ENCODE measurements at places on chromosomes 12 and 14.

DNA sequence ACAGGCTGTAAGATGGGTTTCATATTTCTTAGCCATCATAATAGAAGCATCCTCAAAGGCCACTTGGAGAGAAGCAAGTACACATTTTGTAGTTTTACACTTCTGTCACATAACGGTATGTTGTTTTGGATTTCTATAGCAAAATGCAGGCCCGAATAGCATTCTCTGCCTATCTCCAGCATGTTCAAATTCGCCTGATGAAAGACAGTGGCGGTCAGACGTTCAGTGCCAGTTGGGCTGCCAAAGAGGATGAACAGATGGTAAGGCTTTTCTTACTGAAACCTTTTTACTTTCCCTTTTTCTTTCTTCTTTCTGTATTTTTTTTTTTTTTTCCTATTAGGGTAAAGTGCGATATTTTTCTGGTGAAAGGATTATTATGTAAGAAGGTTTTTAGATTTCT lies 110.5 kb downstream of the TTLL5 start:
- DNase-seq, result no peak

DNA sequence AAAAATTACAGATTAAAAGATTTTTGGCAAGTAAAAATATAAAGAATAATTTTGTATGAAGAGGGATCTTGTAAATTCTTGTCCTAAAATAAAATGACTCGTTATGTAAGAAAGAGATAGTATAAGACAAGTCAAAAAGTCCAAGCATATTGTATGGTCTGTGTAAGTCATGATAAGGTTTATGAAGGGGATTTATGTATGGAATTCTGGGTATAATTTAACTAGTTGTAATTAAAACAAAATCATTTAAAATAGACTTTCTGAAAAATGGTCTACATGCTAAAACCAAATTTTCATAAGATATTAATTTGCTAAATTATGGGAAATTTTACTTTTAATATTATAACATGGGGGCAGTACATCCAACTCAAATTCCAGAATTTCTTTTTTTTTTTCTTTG lies 17.6 kb upstream of the PEX5 start:
- no peak for DNase-seq

GRCh38 chr14:56953884-56954283 lies 143.6 kb upstream of the OTX2 start:
- no peak for DNase-seq

GRCh38 chr12:53219292-53219955 lies 12.4 kb upstream of the ITGB7 start:
- no peak for DNase-seq

GRCh38 chr12:43221216-43221615 lies 330.8 kb downstream of the ADAMTS20 start:
- DNase-seq, result no peak

DNA sequence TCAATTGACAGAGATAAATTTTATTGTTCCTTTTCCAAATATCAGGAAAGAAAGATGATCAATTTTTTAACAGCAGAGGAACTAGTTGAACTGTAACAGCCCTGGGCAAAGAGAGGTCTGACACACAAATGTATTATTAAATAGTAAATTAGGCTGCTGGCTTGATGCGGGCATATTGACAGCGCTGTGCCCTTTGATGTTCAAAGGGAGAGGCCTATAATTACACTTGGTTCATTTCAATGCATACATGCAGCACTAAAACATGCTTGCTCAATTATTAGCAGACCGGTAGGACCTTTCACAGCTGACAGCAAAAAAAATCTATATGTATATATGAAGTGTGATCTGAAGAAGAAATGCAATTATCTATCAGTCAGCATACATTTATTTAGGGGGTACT lies 219.8 kb downstream of the SLC2A13 start:
- no peak for DNase-seq

DNA sequence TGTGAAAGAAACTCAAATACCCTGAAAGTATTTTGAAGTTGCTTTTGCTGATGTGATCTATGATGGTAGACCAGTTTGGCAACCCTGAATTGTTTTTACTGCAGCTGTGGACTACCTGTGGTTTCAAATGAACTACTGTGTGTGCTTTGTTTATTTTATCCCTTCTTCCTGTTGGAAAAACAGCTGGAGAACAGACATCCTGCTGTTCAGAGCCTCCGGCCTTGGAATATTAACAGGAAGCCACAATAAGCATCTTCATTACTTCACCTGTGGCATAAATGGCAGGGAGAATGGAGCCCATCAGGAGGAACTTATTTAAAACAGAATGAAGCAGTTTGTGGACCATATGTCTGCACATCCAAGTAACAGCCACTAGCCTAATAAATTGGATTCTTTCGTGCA lies 104.8 kb downstream of the DUSP6 start:
- no peak for DNase-seq

DNA sequence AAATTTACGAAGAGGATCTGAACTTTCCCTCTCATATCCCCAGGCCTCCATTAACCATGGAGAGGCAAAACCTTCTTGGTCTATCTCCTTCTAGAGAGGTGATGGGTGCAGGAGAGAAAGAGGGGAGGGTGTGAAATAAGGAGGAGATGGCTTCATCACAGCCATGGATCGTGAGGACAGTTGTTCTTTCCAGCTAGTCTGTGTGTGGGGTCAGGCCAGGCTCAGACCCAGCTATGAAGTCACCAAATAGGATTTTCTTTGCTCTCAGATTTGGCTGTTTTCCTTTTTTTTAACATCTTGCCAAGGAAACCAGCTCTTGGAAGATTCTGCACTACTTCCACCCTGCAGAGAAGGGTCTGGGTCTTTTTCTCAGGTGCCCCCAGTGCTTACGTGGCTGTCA lies 64.9 kb upstream of the FAM181A start:
- no peak for DNase-seq

- DNase-seq, result no peak
These were observed 39.9 kb downstream of the INSM2 start for GRCh38 chr14:35573911-35574310.

- DNase-seq, result no peak
These were observed 248.4 kb upstream of the CCDC196 start for GRCh38 chr14:66237741-66238140.

- no peak for DNase-seq
These were observed 26.2 kb downstream of the DIO3 start for GRCh38 chr14:101587441-101587911.

DNA sequence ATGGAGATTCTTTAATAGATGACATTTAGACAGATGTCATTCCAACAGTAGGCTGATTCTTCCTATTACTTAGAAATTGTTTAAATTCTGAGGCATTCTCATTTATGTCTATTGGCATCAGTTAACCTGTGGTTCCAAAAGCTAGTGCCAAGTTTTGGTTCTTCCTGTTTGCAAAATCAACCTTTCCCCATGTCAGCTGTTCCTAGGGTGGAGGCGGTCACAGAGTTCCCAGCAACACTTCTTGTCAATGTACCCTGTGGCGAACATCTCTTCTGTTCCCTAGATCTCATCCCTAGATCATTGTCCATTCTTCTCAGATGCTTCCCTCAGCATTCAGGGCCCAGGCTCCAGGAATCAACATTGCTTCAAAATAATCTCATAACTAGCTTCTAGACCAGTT lies 140.9 kb downstream of the PHLDA1 start:
- no peak for DNase-seq

- no peak for DNase-seq
These were observed 36.6 kb downstream of the ACTN1 start for GRCh38 chr14:68942296-68943035.

DNA sequence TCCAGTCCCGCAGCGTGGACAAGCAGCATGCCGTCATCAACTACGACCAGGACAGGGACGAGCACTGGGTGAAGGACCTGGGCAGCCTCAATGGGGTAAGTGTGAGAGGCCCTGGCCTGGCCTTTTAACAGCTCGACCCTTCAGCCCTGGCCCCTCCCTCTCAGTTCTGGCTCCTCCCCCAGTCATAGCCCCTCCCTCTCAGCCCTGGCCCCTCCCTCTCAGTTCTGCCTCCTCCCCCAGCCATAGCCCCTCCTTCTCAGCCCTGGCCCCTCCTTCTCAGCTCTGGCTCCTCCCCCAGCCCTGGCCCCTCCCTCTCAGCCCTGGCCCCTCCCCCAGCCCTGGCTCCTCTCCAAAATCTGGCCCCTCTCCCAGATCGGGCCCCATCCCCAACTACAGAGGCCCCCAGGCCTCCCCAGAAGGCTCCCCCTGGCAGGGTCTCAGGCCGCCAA lies 11.2 kb downstream of the CEP170B start:
- DNase-seq, result no peak

- DNase-seq, result no peak
These were observed 88.1 kb downstream of the BCL2L14 start for GRCh38 chr12:12158858-12159257.

GRCh38 chr14:90446405-90446804 lies 49.6 kb downstream of the CALM1 start:
- DNase-seq, result no peak

DNA sequence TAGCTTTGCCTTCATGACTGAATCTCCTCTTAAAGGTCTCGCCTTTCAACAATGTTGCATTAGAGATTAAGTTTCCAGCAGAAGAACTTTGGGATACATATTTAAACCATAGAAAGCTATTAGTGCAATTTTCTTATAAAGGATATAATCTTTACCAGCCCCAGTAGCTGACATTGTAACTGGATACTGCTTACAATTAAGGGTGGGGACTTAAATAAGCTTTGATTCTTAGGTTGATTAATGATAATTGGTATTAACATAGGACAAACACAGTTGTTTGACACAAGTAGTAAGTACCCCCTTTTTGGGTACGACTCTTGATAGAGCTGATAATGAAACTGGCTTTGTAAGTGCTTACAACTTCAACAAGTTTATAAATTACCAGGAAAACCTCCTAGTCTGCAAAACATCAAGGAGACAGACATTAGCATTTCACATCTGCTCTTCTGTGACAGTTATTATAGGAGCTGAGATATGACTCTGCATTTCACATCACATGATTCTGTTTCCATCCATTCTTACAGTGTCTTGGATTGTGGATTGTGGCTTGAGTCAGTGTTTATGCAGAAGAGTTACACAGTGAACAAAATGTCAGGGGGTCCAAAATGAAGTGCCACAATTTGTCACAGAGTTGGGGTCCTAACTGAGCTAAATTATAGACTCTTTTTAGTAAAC lies 249.1 kb upstream of the E2F7 start:
- no peak for DNase-seq
